ENCODE measurements at places on chromosomes 12 and 14.

GRCh38 chr14:24806061-24806678, 172.2 kb upstream of the GZMB start:
- peak; percentile 73 for DNase-seq

DNA sequence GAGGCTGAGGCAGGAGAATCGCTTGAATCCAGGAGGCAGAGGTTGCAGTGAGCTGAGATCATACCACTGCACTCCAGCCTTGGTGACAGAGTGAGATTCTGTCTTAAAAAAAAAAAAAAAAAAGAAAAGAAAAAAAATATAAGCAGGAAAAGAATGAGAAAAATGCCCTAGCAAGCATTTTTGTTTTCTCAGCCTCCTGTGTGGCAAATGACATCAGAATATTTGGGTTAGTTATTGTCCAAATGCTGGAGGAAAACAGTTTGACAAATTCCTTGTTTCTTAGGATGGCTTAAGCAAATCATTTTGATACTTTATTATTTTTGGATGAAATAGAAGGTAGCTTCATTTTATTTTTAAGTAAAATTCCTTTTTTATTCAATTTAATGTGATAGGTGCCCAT, 7.5 kb upstream of the PTPRR start:
- DNase-seq, result no peak

GRCh38 chr14:92570674-92571262, 57.2 kb downstream of the RIN3 start:
- no peak for DNase-seq

DNA sequence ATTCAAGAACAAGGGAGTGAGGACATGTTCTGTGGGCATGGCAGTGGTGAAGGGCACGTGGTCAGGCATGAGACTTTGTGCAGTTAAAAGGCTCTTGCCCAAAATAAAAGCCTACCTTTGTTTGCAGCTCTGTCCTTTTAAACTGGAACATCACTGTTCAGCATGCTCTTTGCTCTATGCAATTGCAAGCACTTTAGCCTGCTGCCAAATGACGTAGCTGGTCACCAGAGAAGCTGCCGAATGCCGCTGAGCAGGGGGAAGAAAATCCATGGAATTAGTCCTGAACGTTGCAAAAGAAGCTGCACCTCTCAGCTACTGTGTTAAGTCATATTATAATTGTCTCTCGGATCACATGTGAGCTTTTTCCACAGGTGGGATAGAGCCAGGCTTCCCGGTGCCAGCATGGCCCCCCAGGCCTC, 176.3 kb upstream of the DIO2 start:
- DNase-seq, result no peak

- peak; percentile 24 for DNase-seq
Measured at GRCh38 chr12:110199339-110200123, 75.4 kb downstream of the IFT81 start.

DNA sequence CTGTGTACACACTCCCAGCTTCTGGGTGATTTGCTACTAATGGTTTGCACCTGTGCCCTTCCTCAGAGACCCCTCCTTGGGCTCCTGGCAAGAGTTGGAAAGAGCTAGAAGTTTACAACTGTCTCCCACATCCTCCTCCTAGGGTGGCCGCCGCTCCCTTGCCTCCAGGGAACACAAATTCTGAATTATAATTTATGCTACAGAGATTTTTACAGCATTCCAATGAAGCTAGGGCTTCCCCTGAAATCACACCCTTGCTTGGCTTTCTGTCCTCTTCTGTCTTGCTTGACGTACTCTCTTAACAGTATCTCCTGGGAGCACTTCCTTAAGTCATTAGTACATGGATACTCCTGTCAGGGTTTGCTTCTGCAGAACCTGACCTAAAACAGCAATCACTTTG, 180.2 kb downstream of the KCNA5 start:
- DNase-seq, result no peak

DNA sequence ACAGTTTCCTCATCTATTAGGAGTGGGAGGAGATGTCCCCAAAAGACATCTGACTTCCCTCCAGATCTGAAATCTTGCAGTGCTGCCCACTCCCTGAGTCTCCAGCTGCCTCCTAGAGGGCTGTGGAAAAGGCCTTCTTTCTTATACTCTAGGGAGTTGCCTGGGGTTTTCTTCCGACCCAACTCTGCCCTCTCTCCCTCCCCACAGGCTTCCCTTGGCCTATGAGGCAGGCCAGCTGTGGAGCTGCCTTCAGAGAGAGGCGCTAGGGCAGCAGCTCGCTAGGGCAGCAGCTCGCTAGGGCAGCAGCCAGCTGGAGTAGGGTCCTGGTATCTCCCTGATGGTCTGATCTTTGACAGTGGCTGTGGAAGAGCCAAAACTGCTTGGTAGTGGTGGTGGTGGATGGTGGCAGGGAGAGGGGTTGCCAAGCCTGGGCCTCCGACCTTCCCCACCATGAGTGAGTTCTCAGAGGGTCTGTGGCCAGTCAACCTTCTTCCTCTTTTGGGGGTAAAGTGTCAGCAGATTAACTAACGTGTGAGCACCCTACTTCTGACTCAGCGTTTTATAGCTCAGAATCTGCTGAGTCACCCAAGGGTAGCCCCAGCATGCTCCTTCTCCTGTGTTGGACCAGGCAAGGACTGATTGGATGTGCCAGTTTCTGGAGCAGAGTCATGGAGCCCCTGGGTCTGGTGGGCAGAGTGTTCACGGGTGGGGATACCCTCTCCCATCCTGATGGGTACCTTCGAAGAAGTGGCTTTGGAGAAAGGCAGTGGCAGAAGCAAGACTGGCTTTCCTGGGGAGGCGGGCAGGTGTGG, 2.3 kb downstream of the SLC48A1 start:
- no peak for DNase-seq

- no peak for DNase-seq
Measured at GRCh38 chr14:92952481-92953298, 29.7 kb downstream of the CHGA start.

- DNase-seq, result no peak
Measured at GRCh38 chr12:100632445-100632892, 59.0 kb downstream of the GAS2L3 start.

DNA sequence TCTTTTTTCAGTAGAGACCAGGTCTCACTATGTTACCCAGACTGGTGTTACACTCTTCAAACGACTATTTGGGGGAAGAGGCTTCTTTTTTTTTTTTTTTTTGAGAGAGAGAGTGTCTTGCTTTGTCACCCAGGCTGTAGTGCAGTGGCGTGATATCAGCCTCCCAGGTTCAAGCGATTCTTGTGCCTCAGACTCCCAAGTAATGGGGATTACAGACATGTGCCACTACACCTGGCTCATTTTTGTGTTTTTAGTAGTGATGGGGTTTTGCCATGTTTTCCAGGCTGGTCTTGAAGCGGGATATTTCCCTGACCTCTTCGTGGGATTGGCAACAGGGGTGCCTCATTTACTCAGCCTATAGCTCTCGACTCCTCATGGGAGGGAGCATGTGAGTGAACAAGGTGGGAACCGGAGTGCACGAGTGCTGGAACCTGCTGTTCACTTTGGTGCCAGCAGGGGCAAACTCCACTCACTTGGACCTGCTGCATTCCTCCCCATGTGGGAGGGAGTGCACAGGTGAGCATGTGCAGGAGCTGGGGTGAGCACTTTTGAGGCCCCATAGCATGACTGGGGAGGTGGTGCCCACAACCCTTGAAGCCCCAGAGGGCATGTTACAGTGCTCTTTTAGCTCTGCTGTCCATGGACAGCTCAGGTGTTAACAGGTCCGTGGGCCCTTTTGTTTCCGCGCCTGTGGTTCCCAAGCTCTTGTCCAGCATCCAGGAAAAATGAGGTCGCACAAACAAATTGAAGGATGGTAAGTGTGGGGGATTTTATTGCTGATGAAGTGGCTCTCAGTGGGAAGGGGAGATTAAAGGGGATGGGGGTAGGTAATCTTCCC, 79.1 kb upstream of the HECTD1 start:
- peak; percentile 47 for DNase-seq

DNA sequence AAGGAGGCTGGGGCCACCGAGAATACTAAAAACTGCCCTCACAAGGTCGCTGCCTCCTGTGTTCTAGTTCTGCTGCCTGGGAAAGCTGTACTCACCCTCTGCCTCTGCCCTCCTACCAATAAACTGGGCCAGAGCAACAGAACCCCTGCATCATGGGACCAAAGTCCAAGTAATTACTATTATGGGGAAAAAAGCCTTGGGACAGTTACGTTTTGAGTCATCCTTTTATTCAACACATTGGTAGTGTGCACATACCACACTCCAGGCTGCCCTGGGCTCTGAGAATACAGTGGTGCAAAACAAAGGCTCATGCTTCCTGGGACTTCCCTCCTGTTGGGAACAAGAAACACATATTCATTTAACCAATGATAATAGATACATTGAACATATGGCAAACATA, 49.0 kb downstream of the CACNA1C start:
- DNase-seq, result no peak

Measured in activated CD4-positive, alpha-beta T cell treated with anti-CD3 and anti-CD28 coated beads for 48 hours (primary cell).